Muscle of back (tissue), 13 donors: ENCODE measurements at places on chromosomes 7 and 10. TPM values are rescaled to one million over a fixed set of nuclear protein-coding genes. Genes with fewer than 3 reads are reported as not detected.

The FAM25C gene
- polyA plus RNA-seq, result not detected

The LIPJ gene
- not detected for polyA plus RNA-seq

DNA sequence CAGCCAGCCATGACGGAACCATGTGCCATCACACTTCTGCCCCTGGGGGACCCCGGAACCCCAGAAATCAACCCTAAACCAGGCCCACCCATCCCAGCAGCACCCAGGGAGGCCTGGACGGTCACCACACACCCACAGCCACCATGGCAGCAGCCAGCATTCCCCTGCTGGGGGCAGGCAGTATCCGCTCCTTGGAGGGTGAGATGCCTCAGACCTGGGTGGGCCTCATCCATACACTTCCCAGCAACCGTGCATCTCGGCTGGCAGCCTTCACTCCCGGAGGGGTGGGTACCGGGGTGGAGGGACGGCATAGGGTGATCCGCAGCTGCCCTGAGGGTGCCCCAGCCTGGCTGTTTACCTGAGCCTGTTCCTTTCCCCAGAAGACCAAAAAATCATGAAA lies 69.1 kb upstream of the FAM20C start:
- DNase-seq, result no peak

GRCh38 chr7:112938863-112939573 lies 147.6 kb downstream of the GPR85 start:
- peak; percentile 52 for DNase-seq

DNA sequence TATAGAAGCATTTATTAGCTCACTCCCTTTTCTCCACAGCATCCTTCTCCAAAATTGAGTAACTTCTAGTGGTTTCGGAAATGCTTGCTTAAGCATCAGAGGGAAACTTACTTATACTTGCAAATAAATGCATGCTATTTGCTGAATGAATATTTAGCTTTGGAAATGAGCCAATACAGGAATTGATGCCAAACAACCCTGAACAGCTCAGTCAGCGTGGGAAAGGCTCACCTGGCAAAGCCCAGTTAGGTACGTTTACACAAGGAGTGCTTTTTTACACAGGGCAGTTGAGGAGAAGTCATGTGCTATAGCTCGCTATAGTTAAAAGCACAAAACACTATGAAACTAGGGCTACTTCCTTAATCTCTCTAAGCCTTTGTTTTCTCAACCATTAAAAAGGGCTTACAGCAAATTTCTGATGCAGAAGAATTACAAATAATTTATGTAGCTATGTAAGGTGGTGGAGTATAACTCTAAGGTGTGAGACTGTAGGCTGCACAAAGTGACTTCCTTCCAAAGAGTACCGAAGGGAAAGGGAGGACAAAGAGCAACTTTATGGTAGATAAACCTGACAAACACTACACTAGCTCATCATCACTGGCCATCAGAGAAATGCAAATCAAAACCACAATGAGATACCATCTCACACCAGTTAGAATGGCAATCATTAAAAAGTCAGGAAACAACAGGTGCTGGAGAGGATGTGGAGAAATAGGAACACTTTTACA lies 498.2 kb downstream of the PHTF2 start:
- DNase-seq, result no peak

GRCh38 chr10:102762401-102763015 lies 18.8 kb downstream of the WBP1L start:
- DNase-seq, result no peak

- no peak for DNase-seq
These were observed 12.5 kb upstream of the DDIT4 start for GRCh38 chr10:72260976-72261783.

DNA sequence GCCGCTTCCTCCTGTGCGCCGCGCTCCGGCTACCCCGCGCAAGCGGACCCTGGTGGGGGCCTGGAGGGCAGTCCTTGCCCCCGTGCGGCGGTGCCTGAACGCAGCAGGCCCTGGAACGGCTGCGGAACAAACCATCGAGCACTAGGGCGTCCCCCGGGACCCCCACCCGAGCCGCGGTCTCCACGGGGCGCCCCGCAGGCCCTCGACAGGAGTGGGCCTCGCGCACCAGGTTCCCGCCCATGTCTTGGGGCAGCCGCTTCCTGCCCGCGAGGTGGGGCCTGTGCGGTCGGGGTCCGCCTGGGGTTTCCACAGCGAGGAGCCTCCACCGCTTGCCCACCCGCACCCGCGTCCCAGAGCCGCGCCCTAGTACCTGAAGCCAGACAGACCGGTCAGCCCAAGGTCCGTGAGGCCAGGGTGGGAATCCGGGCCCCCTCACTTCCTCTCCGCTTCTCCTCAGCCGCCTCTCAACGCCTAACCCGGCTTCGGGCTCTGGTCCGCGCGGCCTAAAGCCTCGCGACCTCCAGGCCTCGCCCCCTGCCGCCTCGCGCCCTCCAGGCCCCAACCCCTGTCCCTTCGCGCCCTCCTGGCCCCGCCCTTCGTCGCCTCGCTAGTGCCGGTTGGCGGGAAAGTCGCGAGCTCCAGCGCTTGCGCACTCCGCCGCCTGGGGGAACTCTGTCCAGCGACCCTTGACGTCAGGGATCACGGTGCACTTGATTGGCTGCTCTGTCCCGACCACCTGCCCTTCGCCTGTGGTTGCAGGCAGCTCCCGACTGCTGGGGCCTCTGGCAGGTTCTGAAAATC lies 7.0 kb upstream of the GBX1 start:
- peak; percentile 65 for DNase-seq
